DND-41 (cell line): ENCODE measurements at places on chromosomes 3 and 15.

GRCh38 chr3:182964179-182964578, 16.2 kb downstream of the DCUN1D1 start:
- no peak overlapping the region for H3K27ac ChIP-seq
- peaks cover 45% of the 10 kb centered on the region for H3K36me3 ChIP-seq
- no peaks in the 10 kb centered on the region for H3K27me3 ChIP-seq
- peaks cover 22% of the 10 kb centered on the region for H3K4me1 ChIP-seq

GRCh38 chr15:47384341-47384740, 333.0 kb upstream of the SEMA6D start:
- H3K4me3 ChIP-seq: no peak overlapping the region
- H3K27ac ChIP-seq: no peak overlapping the region
- H3K36me3 ChIP-seq: no peaks in the 10 kb centered on the region
- no peak for DNase-seq
- no peaks in the 10 kb centered on the region for H3K4me1 ChIP-seq

DNA sequence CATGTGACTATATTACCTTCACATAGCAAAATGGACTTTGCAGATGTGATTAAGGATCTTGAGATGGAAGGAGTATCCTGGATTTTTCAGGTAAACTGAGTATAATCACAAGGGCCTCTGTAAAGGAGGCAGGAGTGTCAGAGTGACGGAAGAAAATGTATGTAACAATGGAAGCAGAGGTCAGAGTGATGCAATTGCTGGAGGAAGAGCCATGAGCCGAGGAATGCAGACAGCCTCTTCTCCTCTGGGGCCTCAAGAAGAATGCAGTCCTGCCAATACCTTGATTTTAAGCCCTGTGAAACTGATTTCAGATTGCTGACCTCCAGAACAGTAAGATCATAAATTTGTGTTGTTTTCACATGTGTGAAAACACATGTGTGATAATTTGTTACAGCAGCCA, 15.1 kb downstream of the HEMK1 start:
- H3K27ac ChIP-seq: peak overlapping the region; percentile 96
- peaks cover 78% of the 10 kb centered on the region for H3K36me3 ChIP-seq
- DNase-seq: no peak
- H3K27me3 ChIP-seq: no peaks in the 10 kb centered on the region

GRCh38 chr3:9897408-9898372, 5.0 kb upstream of the IL17RE start:
- no peak for DNase-seq
- no peaks in the 10 kb centered on the region for H3K27me3 ChIP-seq
- no peak overlapping the region for H3K27ac ChIP-seq
- peaks cover 13% of the 10 kb centered on the region for H3K36me3 ChIP-seq
- no peak overlapping the region for H3K4me3 ChIP-seq

- no peak overlapping the region for H3K27ac ChIP-seq
- no peak overlapping the region for H3K4me3 ChIP-seq
- peaks cover 46% of the 10 kb centered on the region for H3K27me3 ChIP-seq
- H3K36me3 ChIP-seq: no peaks in the 10 kb centered on the region
- H3K4me1 ChIP-seq: no peaks in the 10 kb centered on the region
Measured at GRCh38 chr3:185822221-185823000, 2.4 kb downstream of the IGF2BP2 start.

DNA sequence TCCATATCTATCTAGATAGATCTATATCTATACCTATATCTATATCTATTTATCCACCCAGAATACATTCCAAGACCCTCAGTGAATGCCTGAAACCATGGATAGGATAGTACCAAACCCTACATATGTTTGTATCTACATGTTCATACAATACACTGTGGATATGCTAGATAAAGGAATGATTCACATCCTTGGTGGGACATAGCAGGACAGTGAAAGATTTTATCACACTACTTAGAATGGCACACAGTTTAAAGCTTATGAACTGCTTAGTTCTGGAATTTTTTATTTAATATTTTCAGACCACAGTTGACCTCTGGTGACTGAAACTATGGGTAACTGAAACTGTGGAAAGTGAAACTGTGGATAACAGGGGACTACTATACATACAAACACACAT, 198.8 kb upstream of the TTC14 start:
- no peaks in the 10 kb centered on the region for H3K36me3 ChIP-seq
- no peak overlapping the region for H3K4me3 ChIP-seq
- H3K27me3 ChIP-seq: no peaks in the 10 kb centered on the region

- no peaks in the 10 kb centered on the region for H3K27me3 ChIP-seq
- no peaks in the 10 kb centered on the region for H3K4me1 ChIP-seq
- H3K27ac ChIP-seq: no peak overlapping the region
- H3K4me3 ChIP-seq: no peak overlapping the region
Measured at GRCh38 chr3:61613666-61614065, 52.3 kb downstream of the PTPRG start.
